ENCODE measurements at places on chromosomes 12 and 14. TPM values are rescaled to one million over a fixed set of nuclear protein-coding genes. Genes with fewer than 3 reads are reported as not detected.
A peak's percentile ranks its signal among the peaks of the same experiment; 100 is the strongest.

DNA sequence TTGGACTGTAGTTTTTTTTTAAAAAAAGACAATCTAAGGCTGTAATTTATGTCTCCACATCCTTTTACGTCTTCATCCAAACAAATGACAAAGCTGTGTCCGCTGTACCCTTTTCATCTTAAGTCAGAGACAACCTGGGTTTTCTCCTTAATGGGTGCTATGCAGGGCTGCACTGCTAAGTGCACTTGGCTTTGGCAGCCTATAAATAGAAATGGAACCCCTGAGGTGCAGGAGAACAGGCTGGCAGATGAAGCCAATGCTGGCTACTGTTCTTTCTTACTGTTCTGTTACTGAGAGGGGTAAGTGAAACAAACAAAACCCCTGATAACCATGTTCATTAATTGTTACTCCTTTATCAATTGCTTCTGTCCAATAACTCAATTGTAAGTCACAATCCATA is 47.1 kb upstream of the KICS2 start:
- no peak for DNase-seq

DNA sequence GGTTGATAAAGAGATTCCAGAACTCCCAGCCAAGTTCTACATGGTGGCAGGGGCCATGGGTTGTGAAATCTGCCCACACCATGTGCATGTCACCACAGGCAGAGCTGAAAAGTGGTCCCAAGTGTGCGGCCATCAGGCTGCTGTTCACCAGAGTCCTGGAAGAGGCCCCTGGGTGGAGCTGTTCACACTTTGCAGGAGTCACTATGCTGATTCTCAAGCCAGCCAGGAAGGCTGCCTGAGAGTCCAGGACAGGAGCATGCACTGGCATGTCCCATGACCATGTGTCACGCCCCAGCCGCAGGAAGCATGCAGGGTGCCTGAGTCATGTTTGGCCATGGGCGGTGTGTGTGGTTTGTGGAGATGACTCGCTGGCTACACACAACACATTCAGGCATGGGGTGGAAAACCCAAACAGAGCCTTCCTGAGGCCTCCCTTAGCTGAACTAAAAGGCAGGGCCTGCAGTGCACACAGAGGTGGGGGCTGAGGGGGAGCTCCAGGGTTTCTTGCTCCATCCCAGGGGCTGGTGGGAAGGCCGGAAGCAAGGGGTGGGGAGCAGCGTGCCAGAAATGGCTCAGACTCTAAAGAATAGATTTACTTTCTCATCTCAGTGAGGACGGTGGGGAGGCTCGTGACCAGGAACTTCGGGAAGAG is 19.4 kb downstream of the ABCB9 start:
- no peak for DNase-seq

DNA sequence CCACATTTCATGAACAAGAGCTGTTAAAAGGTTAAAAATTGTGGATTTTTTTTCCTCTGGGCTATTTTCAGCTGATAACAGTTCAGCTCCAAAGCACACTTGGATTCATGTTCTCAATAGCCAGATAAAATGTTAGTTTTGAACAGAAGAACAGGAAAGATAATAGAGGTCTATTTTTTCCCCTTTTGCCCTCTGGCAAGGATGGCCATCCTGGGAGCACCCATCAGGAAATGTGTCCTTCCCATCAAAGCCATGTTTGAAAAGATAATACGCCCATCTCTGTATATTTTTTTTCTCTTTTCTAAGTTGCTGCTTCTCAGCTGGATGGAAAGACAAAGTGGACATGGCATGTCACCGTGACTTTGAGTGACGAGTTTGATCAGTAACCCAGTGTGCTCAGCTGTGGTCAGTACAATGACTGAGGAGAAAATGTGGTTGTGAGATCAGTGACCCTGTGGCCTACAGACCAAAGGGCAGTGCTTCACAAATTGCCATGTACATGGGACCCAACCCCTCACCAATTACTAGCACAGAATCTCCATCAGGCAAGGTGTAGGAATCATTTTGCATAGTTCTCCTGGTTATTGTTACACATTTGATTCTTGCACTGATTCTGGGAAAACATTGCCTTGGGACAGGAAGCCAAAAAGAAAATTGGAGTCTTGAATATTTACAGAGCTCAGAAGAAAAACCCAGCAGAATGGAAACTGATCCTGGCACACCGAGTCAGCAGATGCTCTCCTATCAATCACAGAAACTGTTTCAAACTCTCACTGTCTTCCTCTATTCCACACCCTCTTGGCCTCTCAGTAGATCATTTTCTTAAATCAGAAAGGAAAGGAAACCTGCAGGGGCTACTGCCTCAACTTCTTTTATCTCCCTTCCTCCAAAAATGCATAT is 64.3 kb downstream of the ANO6 start:
- DNase-seq: no peak

DNA sequence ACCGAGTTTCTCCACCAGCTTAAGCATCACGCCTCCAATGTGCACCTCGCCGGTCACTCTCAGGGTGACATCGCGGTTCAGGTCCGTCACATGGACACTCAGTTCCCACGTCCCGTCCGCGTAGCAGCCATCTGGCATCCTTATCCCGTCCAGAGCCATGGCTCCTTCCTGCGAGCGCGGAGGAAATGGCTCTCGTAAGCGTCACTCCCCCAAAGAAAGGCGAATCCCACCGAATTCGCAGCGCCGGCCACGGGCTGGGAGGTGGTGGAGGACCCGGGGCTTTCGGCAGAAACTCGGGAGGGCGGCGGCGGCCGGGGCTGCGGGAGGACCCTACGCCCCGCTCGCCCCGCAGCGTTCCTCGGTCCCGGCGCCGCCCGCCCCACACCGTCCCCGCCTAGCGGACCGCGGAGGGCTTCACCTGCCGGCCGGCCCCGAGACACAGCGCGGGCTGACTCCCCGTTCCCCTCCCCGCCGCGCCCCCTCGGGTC is 396 bp downstream of the FERMT2 start:
- DNase-seq: peak; percentile 93

The CMA1 gene
- not detected for polyA plus RNA-seq

- no peak for DNase-seq
Observed at GRCh38 chr12:27551172-27551840, 27.3 kb downstream of the PPFIBP1 start.

GRCh38 chr12:100138048-100138802 is 4.4 kb downstream of the BLTP3B start:
- no peak for DNase-seq

The ANKS1B gene
- polyA plus RNA-seq: 4.7 TPM

DNA sequence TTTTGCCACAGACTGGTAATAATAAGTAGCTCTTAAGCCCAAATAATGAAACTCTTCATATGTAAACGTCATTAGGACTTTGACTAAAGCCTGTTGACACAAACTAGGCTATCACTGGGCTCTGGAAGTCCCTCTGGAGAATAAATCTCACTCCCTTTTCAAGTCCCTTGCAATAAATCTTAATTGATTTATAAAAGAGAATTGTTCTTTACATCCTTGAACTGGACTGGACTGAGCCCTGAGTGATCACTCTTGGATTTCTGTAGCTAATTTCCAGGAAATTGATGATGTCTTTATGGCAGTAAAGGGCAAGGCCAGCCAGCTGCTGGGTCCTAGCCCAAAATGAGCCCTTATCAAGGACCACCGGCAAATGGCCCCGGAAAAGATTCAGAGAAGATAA is 1162.7 kb downstream of the BCL11B start:
- no peak for DNase-seq

The DIO3 gene
- polyA plus RNA-seq: 6.5 TPM

The STRN3 gene
- 53.7 TPM for polyA plus RNA-seq

GRCh38 chr12:6097411-6097810 is 27.1 kb downstream of the VWF start:
- no peak for DNase-seq

- DNase-seq: no peak
Observed at GRCh38 chr12:85985996-85986395, 111.9 kb downstream of the NTS start.

The TNS2 gene
- 100 TPM for polyA plus RNA-seq

- DNase-seq: peak; percentile 95
Observed at GRCh38 chr14:102314242-102315011, 5.1 kb upstream of the ZNF839 start.

GRCh38 chr14:61174441-61174891 is 106.7 kb downstream of the TMEM30B start:
- DNase-seq: no peak

The RHOJ gene
- polyA plus RNA-seq: 34.0 TPM

The LDHB gene
- polyA plus RNA-seq: 730 TPM

DNA sequence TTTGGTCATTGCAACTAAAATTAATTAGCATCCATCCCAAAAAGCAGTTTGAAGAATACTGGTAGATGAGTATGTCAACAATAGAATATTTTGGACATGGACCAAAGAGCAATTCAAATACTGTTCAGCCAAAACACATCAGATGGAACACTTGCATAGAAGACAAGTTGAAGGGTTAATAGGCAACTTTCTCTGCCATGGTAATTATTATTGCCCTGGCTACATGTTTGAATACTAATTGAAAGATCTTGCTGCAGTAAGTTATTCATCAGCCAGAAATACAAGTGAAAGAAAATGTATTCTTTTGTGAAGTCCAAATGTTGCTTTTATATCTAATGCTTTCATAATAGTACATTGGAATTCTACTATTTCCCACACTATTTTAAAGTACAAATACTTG is 10.1 kb downstream of the ANO6 start:
- no peak for DNase-seq

- no peak for DNase-seq
Observed at GRCh38 chr12:84701041-84701440, 211.6 kb downstream of the SLC6A15 start.

The WNT1 gene
- polyA plus RNA-seq: not detected

The OVCH1 gene
- 0.41 TPM for polyA plus RNA-seq

The CLEC4A gene
- polyA plus RNA-seq: 0.99 TPM

DNA sequence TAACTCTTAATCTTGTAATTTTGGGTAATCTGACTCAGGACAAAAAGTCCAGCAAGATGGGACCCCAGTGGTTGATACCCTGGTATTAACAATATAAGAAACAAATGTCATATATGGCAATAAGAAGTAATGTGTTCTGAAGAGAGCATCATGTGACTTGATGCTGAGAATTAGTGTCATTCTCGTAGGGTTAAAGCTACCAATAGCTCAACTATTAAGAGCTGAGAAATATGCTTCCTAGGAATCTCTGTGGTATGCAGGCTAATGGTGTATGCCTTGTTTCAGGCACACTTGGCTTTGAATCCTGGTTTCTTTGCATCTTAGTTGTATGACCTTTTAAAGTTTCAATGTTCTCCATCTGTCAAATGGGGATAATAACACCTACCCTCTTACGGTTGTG is 9.1 kb downstream of the MYRFL start:
- no peak for DNase-seq

DNA sequence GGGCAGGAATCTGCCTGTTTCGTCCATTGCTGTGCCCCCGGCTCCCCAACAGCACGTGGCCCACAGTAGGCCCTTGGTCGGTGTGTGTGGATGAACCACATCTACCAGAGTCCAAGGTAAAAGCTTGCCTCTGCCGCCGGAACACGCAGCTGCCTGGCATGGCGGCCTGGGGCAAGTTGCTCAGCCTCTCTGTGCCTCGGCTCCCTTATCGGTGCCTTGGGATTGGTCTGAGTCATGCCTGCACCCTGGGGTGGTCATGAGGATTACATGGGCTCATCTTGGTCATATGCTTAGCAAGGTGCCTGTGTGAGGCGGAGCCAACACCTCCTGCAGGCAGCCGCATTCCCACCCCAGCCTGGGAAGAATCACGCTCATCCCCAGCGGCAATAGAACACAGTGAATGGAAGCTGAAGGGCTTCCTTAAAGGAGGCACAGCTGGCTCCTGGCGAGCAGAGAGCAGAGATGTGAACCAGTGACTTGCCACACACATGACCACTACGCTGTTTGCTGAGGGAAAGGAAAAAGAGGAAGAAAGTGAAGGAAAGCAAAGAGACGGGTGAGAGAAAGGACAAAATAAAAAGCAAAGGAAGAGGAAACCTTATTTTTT is 5.5 kb upstream of the SCARB1 start:
- no peak for DNase-seq

DNA sequence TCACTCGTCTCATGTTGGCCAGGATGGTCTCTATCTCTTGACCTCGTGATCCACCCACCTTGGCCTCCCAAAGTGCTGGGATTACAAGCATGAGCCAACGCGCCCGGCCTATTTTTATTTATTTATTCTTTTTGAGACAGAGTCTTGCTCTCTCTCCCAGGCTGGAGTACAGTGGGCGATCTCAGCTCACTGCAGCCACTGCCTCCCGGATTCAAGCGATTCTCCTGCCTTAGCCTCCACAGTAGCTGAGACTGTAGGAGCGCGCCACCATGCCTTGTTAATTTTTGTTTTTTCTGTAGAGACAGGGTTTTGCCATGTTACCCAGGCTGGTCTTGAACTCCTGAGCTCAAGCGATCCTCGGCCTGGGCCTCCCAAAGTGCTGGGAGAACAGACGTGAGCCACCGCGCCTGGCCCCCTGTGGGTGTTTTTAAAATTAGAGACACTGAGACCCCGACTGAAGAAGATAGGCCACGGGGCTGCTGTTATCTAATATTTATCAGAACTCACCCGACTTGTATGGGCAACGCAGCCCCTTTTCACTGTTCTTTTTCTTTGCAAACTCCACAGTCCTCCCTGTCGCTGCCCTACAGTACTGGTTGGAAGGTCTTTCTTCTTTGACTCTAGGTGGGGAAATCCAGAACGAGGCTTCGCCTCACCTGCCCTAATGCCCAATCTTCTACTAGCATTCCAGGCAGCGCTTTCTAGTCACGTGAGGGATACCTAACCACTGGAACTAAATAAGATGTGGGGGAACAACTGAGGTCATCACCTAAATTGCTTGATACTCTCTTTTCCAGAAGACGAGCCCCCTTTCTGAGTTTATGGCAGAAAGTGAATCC is 1.4 kb upstream of the GABARAPL1 start:
- no peak for DNase-seq

DNA sequence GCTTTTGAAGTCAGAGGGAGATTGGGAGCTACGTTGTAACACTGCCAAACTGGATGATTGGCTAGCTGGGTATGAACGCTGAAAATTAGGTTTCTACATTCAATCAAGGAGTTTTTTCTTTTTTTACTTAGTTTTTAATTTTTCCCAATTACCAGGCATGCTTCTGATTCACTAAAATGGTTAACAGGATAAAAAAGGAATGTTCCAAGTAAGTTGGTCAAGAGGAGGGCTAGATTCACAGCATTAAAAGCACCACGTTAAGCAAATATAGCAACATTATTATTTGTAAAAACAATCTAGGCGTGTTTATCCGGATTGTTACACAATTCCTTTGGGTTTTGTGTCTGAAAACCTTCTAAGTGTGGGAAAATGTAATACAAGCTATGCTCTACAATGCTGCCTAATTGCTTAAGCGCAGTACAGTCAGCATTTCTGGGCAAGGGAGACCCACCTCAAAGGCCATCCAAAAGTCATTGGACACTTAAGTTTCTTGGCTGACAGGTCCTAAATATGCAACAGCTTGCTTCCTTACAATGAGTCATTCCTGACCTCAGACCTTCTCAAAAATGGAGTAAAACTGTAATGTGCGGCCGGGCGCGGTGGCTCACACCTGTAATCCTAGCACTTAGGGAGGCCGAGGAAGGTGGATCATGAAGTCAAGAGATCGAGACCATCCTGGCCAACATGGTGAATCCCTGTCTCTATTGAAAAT is 1.2 kb downstream of the RPLP0 start:
- DNase-seq: peak; percentile 53

GRCh38 chr12:70264067-70264867 is 21.0 kb downstream of the CNOT2 start:
- DNase-seq: no peak

The IL26 gene
- polyA plus RNA-seq: not detected

- peak; percentile 6 for DNase-seq
Observed at GRCh38 chr14:93481758-93482157, 51.0 kb downstream of the UNC79 start.

- peak; percentile 99 for DNase-seq
Observed at GRCh38 chr14:22766457-22767322, at the start of gene OXA1L. OXA1L (plus strand) TSS chr14:22766688; CDS start chr14:22766702, 14 bp downstream.

- no peak for DNase-seq
Observed at GRCh38 chr12:108697905-108698304, 33.4 kb downstream of the CORO1C start.
